Fibroblast of skin of left quadriceps (primary cell): ENCODE measurements at places on chromosomes 7 and 10.
A peak's percentile ranks its signal among the peaks of the same experiment; 100 is the strongest.

DNA sequence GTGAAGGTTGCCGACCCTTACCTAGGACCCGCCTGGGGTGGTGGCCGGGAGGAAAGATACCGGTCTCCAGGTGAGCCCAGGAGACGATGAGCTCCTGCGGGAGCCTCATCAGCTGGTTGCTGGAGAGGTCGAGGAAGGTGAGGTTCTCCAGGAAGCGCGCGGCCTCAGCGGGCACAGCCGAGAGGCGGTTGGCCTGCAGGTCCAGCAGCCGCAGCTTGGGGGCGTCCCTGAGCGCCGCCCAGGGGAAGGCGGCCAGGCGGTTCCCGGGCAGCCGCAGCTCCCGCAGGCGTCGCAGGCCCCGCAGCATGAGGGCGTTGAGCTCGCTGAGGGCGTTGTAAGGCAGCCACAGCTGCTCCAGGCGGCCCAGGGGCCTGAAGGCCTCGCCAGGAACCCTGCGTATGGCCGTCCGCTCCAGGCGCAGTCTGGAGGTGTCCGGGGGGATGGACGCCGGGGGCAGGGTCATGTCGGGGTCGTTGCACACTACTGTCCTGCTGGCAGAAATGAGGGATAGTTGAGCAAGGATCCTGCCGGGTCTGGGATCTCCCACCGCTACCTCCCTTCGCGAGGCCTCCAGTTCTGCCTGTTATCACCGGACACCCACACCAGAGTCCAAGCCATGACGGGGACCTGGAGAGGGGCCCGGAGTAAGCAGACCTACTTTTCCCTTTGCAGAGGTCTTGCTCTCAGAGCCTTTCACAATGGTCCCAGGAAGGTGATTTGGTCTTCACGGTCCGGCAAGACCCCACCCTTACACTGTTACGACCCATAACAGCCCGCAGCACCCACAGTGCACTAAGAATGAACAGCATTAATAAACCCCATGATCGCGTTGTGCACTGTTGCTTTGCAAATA is 3.9 kb downstream of the LRIT1 start:
- DNase-seq = no peak

DNA sequence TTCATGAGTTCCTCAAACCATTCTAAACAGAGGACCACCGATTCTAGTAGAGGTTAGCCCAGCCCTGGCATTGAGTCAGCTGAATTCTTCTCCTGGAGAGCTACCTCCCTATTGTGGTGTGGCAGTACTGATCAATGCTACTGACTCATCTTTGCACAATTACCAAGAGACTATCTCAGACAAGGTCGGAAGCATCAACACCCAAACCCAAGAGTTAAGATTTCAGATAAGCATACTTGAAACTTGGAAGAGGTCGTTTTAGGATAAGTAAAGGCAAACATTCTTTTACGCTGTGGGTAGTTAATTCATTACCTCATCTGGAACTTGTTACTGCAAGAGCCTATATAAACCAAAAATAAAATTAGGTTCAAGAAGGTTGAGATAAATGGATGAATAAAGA is 154.6 kb upstream of the NRBF2 start:
- DNase-seq = peak; percentile 29

GRCh38 chr10:62640411-62640810 is 164.1 kb upstream of the ADO start:
- no peak for DNase-seq

- no peak for DNase-seq
Observed at GRCh38 chr10:128470321-128470965, 344.2 kb upstream of the MKI67 start.

- DNase-seq = no peak
Observed at GRCh38 chr7:42991024-42991423, 58.8 kb downstream of the MRPL32 start.
